ENCODE measurements at places on chromosomes 6 and 20.

DNA sequence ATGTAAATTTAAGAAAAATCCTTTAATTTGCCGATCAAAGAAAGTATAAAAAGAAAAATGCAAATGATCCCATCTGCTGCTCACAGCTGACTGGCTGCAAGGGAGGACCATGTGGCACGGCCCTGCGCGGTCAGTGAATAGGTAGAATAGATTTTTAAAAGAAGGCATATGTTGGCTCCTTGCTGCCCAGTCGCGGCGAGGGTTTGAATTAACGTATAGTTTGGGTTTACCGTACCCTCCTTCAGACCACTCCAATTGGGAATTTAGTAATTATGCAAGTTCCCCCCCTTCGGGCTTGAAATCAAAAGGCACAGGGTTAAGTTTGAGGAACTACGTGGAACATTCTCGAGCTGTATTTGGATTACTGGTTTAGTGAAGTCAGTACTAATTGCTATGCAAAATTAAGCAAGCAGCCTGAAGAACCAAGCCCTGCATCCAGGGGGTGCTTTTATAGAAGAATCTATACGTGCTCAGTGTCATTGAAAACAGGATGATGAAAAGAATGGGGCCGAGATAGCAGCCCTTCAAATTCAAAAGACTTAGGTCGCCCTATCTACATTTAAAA lies 1.1 kb upstream of the BEND3 start:
- H3K27ac ChIP-seq: peak overlapping the region; percentile 81
- H3K4me3 ChIP-seq: peak overlapping the region; percentile 82
- no peaks in the 10 kb centered on the region for H3K27me3 ChIP-seq
- H3K4me1 ChIP-seq: peaks cover 21% of the 10 kb centered on the region

- peaks cover 8% of the 10 kb centered on the region for H3K27me3 ChIP-seq
- no peaks in the 10 kb centered on the region for H3K36me3 ChIP-seq
- H3K27ac ChIP-seq: no peak overlapping the region
- no peak overlapping the region for H3K4me3 ChIP-seq
Measured at GRCh38 chr6:112149719-112150263, 62.4 kb downstream of the FAM229B start.

DNA sequence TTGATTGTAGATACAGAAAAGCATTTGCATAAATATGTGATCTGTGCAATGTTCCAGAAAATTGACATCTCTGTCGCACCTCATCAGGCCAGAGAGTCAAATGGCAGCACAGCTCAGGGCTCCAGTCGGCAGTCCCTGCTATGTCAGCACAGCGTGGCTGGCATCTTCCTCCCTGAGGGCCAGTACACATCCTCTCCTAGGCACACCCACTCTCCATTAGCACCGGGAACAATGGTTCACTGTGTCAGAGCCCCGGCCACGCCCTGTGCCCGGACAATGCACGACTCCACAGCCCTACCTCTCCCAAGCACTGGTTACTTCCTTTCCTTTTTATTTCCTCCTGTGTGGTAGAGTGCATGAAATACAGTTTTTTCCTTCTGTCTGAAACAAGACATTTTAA lies 114.9 kb downstream of the FOXC1 start:
- peaks cover under 1% of the 10 kb centered on the region for H3K4me1 ChIP-seq
- H3K27me3 ChIP-seq: no peaks in the 10 kb centered on the region
- H3K36me3 ChIP-seq: peaks cover 38% of the 10 kb centered on the region
- no peak for DNase-seq
- no peak overlapping the region for H3K4me3 ChIP-seq

DNA sequence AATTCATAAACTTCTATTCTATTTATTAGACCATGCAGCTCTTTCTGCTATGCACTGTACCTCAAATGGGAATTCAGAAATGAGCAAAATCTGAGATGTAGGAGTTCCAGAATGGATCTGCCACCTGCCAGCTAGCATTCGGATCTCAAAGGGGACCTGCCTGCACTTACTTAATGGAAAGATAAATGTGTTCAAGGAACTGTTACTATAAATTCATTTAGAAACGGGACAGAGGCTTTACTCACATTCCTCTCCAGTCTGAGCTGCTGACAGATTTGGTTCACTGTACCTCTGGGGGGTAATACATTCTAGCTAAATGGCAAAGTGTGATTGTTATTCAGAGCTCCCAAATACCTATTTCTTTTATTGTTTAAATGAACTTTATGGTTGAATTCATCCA lies 384.1 kb downstream of the GRIK2 start:
- H3K27ac ChIP-seq: no peak overlapping the region
- no peaks in the 10 kb centered on the region for H3K4me1 ChIP-seq
- no peaks in the 10 kb centered on the region for H3K27me3 ChIP-seq
- H3K36me3 ChIP-seq: no peaks in the 10 kb centered on the region

DNA sequence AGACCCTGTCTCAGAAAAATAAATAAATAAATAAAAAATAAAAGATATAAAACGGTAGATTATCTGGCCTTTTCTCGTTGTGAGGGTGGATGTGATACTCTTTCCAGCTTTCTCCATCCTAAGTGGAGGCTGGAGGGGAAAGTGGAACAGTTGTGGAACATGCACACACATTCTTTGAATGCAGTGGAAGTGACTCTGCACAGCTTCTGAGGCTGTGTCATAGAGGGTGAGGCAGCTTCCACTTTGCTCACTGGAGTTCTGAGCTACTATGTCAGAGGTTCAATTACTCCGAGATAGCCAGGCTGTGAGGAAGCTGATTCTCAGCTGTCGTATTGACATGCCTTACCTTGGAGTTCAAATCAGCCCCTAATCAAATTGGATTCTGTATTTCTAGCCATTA lies 82.2 kb downstream of the CHMP4B start:
- H3K27me3 ChIP-seq: peaks cover 24% of the 10 kb centered on the region
- H3K27ac ChIP-seq: no peak overlapping the region
- H3K4me3 ChIP-seq: no peak overlapping the region
- no peaks in the 10 kb centered on the region for H3K36me3 ChIP-seq
- no peaks in the 10 kb centered on the region for H3K4me1 ChIP-seq

DNA sequence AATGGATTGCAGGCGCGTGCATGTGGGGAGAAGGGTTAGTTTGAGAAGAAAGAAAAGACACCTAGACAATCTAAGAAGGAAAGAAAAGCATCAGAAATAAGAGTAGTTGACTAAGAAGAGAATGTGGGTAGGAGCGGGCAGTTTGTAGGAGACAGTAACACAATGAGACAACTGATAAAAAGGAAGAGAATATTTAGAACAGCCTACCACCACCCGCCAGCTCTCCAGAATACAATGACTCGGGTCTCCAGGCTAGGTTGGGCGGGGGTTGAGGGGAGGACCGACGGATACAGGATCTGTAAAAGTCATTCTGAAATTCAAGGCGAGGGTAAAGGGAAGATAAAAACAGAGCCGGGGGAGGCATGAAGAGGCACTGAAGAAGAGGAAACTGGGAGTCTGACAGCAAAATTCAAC lies 712 bp downstream of the ABHD16A start:
- H3K36me3 ChIP-seq: peaks cover 18% of the 10 kb centered on the region
- peak overlapping the region; percentile 98 for H3K27ac ChIP-seq
- peaks cover 25% of the 10 kb centered on the region for H3K4me1 ChIP-seq
- no peak for DNase-seq
- peak overlapping the region; percentile 99 for H3K4me3 ChIP-seq

GRCh38 chr6:44663860-44664634 lies 276.5 kb downstream of the CDC5L start:
- no peak overlapping the region for H3K27ac ChIP-seq
- H3K4me3 ChIP-seq: no peak overlapping the region
- DNase-seq: no peak
- no peaks in the 10 kb centered on the region for H3K4me1 ChIP-seq
- H3K27me3 ChIP-seq: peaks cover 21% of the 10 kb centered on the region
- no peaks in the 10 kb centered on the region for H3K36me3 ChIP-seq

GRCh38 chr20:49862607-49863200 lies 50.1 kb downstream of the SLC9A8 start:
- no peak overlapping the region for H3K4me3 ChIP-seq
- H3K27ac ChIP-seq: no peak overlapping the region
- peaks cover 3% of the 10 kb centered on the region for H3K4me1 ChIP-seq

DNA sequence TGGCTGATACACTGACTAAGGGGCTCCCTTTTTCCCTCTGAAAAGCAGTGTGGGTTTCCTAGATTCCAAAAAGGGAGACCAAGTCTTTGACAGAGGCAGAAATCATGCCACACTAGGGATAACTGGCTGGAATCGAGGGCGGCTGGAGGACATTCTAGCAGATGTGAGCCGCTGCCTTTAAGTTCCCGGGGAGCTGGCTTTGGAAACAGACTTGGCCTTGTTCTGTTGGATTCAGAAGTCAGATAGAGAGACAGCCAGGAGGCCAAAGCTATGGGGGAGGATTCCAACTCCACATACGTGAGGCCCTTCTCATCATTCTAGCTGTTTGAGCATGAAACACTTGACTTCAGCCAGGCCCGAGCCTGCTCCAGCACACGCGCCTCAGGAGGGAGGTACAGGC lies 109.9 kb upstream of the FOXC1 start:
- no peaks in the 10 kb centered on the region for H3K36me3 ChIP-seq
- DNase-seq: no peak
- H3K4me3 ChIP-seq: no peak overlapping the region

DNA sequence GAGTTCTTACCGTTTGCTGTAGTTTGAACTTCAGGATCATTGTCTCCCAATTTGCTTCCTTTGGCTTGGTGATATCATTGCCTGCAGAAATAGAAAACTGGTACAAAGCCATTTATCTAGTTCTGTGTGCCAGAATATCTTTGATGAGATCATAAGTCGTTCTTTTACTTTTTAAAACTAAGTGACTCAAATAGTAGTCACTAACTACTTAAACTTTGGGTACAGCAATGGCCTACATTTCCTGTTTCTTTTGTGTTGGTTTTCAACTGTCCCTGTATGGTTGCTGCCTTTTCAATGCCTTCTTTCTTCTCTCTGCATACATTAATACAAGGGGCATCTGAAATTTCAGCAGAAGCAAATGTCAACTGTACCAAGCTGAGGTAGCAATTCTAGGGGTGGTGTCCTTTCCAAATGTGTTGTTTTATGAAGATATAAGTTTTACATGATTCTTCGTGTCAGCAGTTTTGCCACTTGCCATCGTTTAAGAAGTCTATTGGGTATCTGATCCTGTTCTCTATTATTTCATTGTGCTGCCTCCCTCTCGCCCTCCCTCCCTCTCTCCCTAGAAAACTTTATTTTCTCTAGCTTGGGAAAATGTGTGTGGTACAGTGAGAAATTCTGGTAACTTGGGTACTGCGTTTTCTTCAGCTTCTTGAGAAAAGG lies 238.5 kb downstream of the FARS2 start:
- no peak for DNase-seq
- no peak overlapping the region for H3K4me3 ChIP-seq
- no peaks in the 10 kb centered on the region for H3K27me3 ChIP-seq
- peaks cover 29% of the 10 kb centered on the region for H3K36me3 ChIP-seq

DNA sequence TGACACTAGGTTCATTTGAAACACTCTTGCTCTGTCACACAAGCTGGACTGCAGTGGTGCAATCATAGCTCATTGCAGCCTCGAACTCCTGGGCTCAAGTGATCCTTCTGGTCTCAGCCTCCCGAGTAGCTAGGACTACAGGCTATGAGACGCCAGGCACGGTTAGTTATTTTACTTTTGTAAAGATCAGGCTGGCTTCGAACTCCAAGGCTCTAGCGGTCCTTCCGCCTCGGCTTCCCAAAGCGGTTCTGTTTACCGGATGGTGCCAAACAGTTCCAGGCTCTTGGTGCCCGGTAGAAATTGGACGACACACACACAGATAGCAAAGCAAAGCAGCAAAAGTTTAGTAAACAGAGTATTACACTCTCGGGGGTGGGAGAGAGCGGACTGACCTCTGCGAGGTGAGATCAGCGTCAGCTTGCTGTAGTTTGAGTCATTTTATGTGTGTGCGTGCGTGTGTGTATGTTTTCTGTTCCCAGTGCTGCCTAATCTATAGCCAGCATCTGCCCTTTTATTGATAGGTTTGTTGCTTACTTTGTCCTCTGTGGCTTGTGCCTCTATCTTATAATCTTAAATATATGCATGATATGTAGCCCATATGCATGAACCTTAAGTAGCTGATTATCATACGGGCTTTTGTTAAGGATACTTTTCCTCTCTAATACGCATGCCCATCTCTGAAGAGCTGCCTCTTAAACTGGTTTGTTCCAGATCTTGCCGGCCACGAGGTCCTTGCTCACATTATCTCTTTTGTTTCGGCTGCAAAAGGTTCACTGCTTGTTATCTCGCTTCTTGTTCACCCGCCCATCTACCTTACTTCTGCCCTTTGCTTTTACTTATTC lies 75.2 kb downstream of the OR2B2 start:
- H3K27ac ChIP-seq: no peak overlapping the region
- H3K4me1 ChIP-seq: peaks cover 27% of the 10 kb centered on the region
- peak; percentile 75 for DNase-seq
- no peak overlapping the region for H3K4me3 ChIP-seq
- peaks cover 27% of the 10 kb centered on the region for H3K36me3 ChIP-seq
